RPMI7951 (cell line): ENCODE measurements at places on chromosomes 13 and 19. TPM values are rescaled to one million over a fixed set of nuclear protein-coding genes. Genes with fewer than 3 reads are reported as not detected.

Gene DHDH
- not detected in 2 replicates for total RNA-seq

Gene KCTD15
- 62.4 and 95.0 TPM in 2 replicates for total RNA-seq

Gene DMKN
- 2.9 TPM in 1 of 2 replicates, not detected in the other for total RNA-seq

Gene CABP5
- not detected in 2 replicates for total RNA-seq

Gene SIGLEC10
- not detected in 2 replicates for total RNA-seq

Gene MBD3L3
- total RNA-seq, result not detected in 2 replicates
